Stimulated activated CD4-positive, alpha-beta T cell treated with anti-CD3 and anti-CD28 coated beads, Interleukin-15, amount 100 ng/mL, for 1 hour (primary cell): ENCODE measurements at places on chromosomes 4 and X.

GRCh38 chr4:51931461-51931860 lies 88.5 kb downstream of the DCUN1D4 start:
- DNase-seq = no peak

DNA sequence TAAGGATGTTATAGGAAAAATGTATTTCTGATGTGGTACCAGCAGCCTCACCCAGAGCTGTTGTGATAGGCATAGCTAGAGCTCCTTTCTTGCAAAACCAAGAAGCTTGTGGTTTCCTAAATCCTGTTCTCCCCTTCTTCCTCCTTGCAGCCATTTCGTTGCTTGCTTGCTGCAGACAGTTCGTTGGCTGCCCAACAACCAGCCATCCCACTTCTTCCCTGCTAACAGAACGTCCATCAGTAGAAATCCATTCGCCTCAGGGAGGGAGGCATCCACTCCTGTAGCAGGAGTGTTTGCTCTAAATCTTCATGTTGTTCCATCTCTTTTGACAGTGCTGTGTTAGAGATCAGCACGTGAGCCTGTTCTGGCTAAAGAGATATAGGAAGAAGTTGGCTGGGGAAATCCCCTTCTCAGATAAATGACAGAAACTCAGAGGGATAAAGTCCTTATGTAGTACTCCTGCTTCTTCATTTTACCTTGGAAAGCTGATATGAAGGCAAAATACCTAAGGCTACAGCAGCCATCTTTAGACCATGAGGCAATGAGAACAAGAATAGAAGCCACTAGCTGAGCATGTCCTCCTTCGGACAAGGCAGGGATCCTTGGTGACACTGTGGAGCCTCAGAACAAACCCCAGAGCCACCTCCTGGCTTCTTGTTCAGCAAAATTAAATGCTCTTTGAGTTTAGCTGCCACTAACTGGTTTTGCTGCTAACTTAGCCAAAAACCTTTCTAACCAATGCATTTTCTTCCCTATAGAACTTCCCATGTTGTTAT lies 68.4 kb upstream of the RELL1 start:
- DNase-seq = no peak

DNA sequence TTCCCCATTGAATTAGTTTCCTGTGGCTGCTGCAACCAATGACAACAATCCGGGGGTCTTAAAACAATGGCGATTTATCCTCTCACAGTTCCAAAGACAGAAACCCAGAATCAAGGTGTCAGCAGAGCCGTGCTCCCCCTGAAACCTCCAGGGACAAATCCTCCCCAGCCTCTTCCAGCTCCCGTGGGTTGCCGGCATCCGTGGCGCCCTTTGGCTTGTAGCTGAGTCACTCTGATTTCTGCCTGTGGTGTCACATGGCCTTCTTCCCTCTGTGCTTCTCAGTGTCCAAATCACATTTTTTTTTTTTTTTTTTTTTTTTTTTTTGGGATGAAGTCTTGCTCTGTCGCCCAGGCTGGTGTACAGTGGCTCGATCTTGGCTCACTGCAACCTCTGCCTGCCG lies 64.5 kb upstream of the STX18 start:
- DNase-seq = no peak

DNA sequence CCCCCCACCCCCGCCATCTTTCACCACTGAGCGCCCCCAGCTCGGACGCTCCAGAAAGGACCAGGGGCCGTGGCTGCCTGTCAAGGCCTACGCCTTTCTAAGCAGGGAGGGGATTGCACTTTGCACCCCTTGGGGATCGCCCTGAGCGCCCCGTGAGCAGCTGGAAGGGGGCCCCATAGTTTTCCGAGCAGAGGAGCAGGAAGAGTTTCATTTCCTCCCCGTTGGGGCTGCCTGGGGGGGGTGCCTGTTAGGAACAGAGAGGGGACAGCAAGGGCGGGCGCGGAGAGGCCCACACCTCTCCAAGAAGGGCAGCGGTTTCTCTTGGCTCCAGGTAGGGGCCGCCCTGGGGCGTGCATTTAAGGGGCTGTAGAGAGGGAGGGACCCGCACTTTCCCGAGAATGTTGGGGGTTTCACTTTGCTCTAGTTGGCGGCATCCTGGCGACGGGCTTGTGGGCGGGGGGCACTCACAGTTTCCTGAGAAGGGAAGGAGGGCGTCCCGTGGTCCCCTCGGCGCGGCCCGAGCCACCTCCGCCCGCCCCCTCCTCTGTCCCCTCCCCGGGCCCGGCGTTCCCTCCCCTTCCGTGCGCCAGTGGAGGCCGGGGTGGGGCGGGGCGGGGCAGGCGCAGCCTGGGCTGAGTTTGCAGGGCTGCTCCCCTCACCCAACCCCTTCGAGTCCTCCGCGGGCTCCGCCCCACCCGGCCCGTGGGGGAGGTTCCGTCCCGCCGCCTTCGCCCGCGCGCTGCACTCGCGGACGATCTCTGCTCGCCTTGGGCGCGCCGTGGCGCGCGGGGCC lies 82.3 kb upstream of the CD99 start:
- peak; percentile 74 for DNase-seq

- no peak for DNase-seq
Observed at GRCh38 chr4:76874176-76874575, 23.8 kb downstream of the SOWAHB start.
